ENCODE measurements at places on chromosomes 11 and 22.

DNA sequence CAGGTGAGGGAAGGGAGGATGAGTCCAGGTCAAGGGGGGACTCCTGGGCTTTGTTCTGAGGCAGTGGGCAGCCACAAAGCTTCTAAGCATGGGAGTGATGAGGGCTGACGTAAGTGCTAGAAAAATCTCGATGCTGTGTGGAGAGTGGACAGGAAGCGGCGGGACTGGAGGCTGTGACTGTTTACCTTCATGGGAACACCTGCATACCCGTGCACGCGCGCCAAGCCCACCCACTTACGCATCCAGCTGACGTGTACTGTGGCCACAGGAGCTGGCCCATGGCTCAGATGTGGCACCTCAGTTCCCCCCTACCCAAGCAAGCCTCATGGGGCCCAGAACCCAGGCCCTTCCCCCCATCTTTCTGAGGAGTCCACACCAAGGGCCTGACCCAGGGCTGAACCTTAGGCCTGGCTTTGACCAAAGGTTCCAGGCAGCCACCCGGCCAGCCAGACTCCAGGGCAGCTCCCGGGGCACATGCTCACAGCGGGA lies 14.0 kb downstream of the MYRF start:
- no peak for DNase-seq

DNA sequence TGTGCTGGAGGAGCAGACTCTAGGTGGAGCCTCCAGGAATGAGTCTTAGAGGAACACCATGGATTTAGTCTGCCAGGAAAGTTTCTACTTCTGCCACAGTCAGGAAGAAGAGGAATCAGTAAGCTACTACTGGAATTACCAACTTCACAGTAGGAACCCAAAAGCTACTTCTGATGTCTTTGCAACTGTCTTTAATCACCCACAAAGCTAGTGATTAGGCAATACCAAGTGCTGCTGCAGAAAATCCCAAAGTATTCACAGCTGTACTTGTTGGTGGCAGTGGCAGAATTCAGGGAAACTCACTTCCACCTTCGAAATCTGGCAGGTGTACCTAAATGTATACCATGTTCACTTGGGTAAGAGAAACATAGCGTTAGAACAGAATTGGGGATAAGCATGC lies 264.5 kb upstream of the SORL1-AS1 start:
- DNase-seq = no peak

DNA sequence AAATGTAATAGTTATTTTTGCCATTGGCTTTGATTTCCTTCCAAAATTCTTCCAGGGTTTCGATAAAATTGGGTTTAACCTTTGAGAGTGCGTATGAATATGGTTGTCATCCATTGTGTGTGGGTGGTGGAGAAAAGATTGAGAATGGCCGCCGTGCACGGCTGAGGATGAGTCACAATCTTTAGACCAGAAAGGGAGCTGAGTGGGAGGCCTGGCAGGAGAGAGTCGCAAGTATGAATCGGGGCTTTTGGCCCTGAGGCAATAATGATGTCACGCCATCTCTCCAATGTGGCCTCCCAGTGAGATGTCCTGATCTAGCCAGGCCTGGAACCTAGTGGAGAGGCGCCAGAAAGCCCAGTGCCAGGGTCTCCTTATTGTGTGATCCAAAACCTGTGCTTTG lies 33.1 kb upstream of the SMPD1 start:
- peak; percentile 31 for DNase-seq

GRCh38 chr11:9219115-9219514 lies 46.0 kb downstream of the DENND5A start:
- no peak for DNase-seq

GRCh38 chr22:30169002-30169401 lies 77.6 kb downstream of the LIF start:
- DNase-seq = no peak

- no peak for DNase-seq
Observed at GRCh38 chr22:47902646-47903180, 1140.3 kb downstream of the TBC1D22A start.

- DNase-seq = no peak
Observed at GRCh38 chr11:81036168-81036870, 1595.5 kb upstream of the TENM4 start.

- DNase-seq = no peak
Observed at GRCh38 chr11:69009441-69010211, 3.4 kb downstream of the MRGPRF start.

DNA sequence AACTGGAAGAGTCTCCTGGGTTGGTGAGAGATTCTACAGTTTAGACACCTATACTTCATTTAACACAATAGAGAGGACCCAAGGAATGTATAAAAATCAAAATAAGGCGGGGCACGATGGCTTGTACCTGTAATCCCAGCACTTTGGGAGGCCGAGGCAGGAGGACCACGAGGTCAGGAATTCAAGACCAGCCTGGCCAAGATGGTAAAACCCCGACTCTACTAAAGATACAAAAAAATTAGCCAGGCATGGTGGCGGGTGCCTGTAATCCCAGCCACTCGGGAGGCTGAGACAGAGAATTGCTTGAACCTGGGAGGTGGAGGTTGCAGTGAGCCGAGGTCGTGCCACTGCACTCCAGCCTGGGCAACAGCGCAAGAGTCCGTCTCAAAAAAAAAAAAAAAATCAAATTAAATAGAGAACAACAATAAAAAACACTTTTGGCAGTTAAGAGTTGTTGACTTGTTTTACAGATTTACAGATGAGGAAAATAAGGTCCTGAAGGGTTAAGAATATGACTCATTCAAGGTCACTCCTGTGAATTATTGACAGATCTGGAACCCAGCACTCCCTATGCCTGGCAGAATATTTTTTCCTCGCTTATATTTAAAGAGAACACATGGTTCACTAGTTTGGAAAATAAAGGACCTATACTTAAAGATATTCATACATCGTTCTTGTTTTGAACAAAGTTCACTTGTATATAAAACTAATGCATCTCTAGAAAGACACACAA lies 5.2 kb downstream of the LGR4 start:
- no peak for DNase-seq

DNA sequence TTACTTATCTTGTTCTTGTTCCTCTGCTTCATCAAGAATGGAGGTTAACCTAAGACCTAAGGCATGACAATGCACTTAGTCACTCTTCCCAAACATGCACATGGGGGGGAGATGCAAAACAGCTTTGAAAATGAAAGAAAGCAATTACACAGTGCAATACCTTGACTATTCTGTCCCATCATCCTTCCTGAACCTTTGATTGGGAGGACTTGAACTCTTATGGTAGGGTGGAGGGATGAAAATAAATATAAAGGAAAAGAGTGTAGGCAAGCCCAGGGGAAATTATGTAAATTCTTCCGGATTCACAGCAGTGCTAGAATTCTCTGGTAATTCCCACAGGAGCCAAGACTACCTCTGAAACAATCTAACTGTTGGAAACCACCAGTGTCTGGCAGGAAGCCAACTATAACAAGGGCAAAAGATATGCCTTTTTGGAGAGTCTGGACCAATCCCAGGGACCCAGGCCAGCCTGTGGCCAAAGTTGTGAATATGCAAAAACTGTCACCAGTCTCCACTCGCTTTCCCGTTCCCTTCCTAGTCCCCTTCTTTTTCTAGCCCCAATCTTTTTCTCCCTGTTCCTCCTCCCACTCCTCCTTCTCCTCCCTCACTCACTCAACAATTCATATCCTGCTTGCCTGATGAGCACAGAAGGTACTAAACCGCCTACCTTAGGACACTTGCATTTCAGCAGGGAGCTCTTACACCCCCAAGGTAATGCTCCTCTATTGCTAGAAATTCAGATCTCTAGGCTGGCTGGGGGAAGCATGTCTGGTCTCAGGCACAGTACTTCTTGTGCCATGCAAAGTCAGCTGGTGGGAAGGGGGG lies 2.5 kb upstream of the RCN1 start:
- peak; percentile 99 for DNase-seq

- no peak for DNase-seq
Observed at GRCh38 chr22:31509061-31509762, 12.9 kb downstream of the SFI1 start.

GRCh38 chr22:48314073-48314472 lies 1513.6 kb downstream of the BRD1 start:
- DNase-seq = no peak

DNA sequence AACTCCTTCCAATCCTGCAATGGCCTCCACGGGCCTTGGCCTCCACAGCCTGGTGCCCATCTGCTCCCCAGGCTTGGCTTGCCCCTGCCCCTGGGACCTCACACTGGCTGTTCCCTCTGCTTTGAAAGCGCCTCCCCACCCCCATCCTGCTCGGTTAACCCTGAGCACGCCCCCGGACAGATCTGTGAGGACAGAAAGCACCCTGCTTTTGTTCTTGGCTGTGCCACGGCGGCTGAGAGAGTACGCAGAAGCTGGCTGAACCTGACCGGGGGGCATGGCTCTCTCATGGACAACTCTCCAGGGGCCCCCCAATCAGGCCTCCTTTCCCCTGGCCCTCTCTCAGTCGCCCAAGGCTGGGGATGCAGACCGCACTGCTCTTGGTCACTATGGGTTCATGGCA lies 20.2 kb upstream of the RASL10A start:
- no peak for DNase-seq

- no peak for DNase-seq
Observed at GRCh38 chr22:32236970-32237369, 18.2 kb downstream of the SLC5A4 start.

- no peak for DNase-seq
Observed at GRCh38 chr11:2704896-2705606, 5.3 kb upstream of the KCNQ1OT1 start.

- DNase-seq = no peak
Observed at GRCh38 chr11:128828350-128828749, 38.7 kb downstream of the KCNJ1 start.

- DNase-seq = no peak
Observed at GRCh38 chr11:6825231-6825744, 20.2 kb upstream of the OR10A5 start.

DNA sequence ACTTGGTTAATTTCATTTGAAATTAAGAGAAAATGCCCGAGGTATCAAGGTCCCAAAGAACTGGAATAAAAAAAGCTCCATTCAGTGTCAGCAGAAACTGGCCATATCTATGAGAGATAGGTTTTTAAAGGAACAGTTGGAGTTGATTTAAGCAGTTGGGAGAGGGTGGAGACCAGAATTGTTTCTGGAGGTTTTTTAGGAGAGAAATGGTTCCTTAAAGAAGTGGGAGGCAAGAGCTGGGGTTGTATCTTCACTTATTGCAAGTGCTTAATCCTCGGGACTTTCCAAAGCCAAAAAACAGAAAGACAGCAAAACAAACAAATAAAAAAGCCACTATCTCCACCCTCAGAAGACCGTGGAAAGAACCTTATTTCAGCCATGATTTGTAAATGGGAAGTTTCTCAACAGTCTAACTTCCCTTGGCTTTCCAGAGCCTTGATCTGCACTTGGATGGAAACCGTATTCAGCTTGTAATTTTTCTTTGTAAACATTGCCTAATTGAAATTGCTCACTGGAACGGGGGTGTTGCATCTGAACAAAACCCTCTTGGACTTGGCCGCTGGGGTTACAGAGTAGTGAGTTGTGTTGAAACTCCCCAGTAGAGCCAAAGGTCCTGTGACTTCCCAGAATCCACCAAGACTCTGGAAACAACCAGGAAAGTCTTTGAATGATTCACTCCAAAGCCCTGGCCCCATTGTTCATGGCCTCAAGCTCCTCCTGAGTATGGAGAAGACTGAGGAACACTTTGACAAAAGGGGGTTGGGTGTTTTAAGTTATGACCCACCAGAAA lies 115.6 kb downstream of the SLC1A2 start:
- no peak for DNase-seq

- DNase-seq = no peak
Observed at GRCh38 chr11:27848423-27848822, 148.2 kb upstream of the BDNF start.

DNA sequence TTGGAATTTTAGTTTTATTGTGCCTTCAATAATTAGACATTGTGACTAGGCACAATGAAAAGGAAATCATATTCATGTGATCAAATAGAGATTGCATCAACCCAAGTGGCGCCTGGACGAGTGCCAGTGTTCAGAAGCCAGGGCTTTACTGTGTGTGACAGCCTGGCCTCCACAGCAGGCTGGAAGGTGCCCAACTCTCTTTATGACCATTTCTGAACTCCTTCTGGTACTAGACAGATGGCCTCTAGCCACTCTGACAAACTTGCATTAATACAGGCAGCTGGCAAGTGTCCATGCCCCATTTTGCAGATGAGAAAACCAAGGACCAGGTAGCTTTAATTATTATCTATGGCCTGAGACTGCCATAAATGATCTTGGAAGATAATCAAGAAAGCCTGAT lies 8.3 kb upstream of the POU2AF1 start:
- no peak for DNase-seq

GRCh38 chr11:62025487-62026105 lies 58.2 kb upstream of the FTH1 start:
- DNase-seq = no peak

DNA sequence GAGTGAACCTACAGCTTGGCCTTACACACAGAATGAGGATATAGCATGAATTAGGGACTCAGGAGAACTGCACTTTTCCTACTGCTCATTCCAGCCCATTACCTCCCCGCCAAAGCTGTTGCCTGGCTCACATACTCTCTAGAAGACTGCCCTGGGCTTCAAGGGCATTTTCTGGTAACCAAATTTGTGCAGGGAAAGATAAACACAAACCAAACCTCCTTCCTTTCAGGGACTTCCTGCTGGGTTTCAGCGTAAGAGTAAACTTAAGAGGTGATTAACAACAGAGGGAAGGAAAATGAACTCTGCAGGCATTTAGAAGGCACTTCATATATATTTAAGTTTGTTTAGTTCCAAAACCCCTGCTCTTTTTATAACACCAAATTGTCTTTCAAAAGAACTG lies 194.9 kb downstream of the SWAP70 start:
- DNase-seq = no peak

DNA sequence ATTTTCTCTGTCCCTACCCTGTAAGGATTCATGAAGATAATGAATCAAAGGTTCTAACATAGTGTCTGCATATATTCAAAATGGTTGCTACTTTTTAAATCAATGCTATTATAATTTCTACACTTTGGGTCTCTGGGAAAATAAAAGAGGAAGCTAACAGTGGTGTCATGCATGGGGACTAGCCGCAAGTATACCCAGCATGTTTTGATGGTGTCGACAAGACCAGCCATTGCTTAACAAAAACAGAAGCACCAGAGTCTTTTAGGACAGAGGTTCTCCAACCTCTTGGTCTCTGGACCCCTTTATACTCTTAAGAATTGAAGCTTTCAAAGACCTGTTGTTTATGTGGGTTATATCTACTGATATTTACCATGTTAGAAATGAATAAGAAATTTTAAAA lies 37.8 kb downstream of the RNF141 start:
- DNase-seq = no peak

- no peak for DNase-seq
Observed at GRCh38 chr11:73396985-73397384, 20.8 kb downstream of the RELT start.

DNA sequence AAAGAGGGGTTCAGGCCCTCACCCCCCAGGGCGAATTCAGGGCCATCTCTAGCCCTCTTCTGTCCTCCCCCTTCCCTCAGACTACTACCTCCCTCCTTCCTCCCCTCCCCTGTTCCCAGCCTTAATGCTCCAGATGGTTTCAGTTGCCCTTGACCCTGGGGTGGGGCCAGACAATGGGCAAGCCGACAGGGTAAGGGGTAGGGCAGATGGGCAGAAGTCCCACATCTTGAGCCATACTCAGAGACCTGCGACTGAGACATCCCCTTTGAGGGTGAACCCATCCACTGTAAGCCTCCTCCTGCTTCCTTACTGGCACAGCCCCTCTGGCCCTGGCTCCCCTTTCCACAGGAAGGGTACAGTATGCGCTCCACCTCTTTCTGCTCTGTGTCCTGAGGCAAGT lies 1.9 kb downstream of the RHBDD3 start:
- no peak for DNase-seq

- DNase-seq = no peak
Observed at GRCh38 chr11:76670485-76671236, at the start of gene LRRC32. Gene LRRC32 (minus strand): TSS chr11:76670747. CDS start chr11:76665954, 4,793 bp downstream.
